H9 (cell line): ENCODE measurements at places on chromosomes 2 and 18. TPM values are rescaled to one million over a fixed set of nuclear protein-coding genes. Genes with fewer than 3 reads are reported as not detected.
A peak's percentile ranks its signal among the peaks of the same experiment; 100 is the strongest.

DNA sequence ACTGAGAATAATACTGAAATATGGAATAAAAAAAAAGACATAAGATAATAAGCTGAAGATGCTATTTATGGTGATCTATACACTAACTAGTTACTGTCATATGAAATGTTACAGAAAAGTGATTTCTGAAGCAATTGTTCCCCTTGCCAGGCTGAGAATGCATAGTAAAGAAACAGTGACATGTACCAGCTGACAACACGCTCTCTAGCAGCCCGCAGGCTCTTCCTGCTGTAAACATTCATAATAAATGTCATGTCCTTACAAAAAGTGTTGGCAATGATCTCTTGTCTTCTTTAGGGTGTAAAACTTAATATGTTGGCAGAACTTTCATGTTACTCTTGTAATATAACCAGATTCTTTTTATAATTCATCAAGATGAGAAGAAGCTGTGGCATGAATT, 1171.3 kb downstream of the DSC3 start:
- no peak overlapping the region for H3K27ac ChIP-seq
- H3K27me3 ChIP-seq: no peaks in the 10 kb centered on the region
- no peaks in the 10 kb centered on the region; the same call in 2 of the 3 replicates for H3K36me3 ChIP-seq
- H3K4me3 ChIP-seq: no peak overlapping the region

DNA sequence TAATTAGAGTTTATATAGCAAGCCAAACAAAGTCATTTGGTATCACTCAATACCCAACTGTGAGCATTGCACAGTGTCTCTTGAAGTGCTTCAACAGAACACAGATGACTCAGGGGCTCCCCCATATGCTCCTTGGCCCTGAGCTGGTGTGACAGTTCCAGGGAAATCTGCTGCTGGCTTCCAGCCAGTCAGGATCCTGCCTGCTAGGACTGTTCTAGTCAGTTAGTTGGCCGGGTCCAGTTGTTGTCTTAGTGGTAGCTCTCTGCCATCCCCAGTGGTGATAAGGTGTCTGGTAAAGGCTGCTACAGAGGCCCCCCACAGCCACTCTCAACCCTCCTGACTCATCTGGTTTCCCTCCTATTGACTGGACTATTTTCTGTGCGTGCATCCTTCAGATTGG, 100.3 kb downstream of the IRS1 start:
- no peak overlapping the region for H3K27ac ChIP-seq
- no peaks in the 10 kb centered on the region for H3K36me3 ChIP-seq
- H3K27me3 ChIP-seq: no peaks in the 10 kb centered on the region
- H3K4me3 ChIP-seq: no peak overlapping the region
- DNase-seq: no peak

DNA sequence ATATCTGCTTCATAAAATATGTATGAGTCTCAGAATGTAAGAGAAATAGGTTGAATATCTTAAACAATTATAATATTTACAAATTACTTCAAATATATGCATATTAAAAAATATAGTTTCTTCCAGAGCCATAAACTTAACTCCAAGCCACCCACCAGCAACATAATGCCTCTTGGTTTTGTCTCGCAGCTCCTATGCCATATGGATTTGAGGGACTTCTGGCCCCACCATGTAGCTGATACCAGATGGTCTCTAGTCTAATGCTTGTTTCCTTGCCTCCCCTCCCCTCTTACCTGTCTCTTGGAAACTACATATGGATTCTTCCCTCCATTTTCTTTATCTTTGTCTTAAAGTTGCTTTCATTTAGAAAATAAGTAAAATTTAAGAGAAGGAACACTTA, 114.3 kb downstream of the GCA start:
- H3K4me3 ChIP-seq: no peak overlapping the region
- no peaks in the 10 kb centered on the region for H3K27me3 ChIP-seq
- no peaks in the 10 kb centered on the region for H3K36me3 ChIP-seq
- DNase-seq: no peak
- H3K27ac ChIP-seq: no peak overlapping the region

Gene ZNF892
- total RNA-seq: 13.2 and 13.3 TPM in 2 replicates

Gene MALL
- total RNA-seq: 5.0 and 5.5 TPM in 2 replicates

GRCh38 chr2:102060792-102061191, 69.0 kb downstream of the IL1R2 start:
- H3K27ac ChIP-seq: no peak overlapping the region
- no peaks in the 10 kb centered on the region for H3K4me1 ChIP-seq
- no peak overlapping the region for H3K4me3 ChIP-seq

GRCh38 chr18:33557706-33558105, 20.3 kb upstream of the ASXL3 start:
- H3K4me1 ChIP-seq: no peaks in the 10 kb centered on the region
- H3K36me3 ChIP-seq: no peaks in the 10 kb centered on the region
- no peaks in the 10 kb centered on the region for H3K27me3 ChIP-seq
- no peak for DNase-seq
- H3K4me3 ChIP-seq: no peak overlapping the region
- H3K27ac ChIP-seq: no peak overlapping the region

DNA sequence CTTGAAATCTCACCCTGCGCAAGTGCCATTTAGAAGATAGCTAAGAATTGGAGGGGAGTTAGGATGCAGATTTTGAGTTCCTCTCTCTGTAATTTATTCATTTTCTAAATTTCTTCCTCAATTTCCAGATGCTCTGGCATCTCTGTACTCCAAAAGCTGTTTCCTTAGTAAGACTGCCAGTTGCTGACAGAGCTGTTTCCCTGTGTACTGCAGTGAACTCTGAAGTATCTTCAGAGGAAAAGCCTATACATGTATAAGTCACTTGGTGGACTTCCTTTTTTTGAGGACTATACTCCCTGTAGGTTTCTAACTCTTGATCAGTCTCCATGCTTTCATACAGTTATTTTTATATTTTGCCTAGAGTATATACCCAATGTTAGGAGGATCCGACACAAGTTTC, 1.5 kb upstream of the RESP18 start:
- no peak overlapping the region for H3K27ac ChIP-seq
- H3K27me3 ChIP-seq: peaks cover 23% of the 10 kb centered on the region; the same call in 1 of the 2 replicates
- no peak overlapping the region for H3K4me3 ChIP-seq
- DNase-seq: no peak
- no peaks in the 10 kb centered on the region for H3K4me1 ChIP-seq
- peaks cover 1% of the 10 kb centered on the region; the same call in 1 of the 3 replicates for H3K36me3 ChIP-seq

Gene LRRTM1
- 1.1 and 1.2 TPM in 2 replicates for total RNA-seq

DNA sequence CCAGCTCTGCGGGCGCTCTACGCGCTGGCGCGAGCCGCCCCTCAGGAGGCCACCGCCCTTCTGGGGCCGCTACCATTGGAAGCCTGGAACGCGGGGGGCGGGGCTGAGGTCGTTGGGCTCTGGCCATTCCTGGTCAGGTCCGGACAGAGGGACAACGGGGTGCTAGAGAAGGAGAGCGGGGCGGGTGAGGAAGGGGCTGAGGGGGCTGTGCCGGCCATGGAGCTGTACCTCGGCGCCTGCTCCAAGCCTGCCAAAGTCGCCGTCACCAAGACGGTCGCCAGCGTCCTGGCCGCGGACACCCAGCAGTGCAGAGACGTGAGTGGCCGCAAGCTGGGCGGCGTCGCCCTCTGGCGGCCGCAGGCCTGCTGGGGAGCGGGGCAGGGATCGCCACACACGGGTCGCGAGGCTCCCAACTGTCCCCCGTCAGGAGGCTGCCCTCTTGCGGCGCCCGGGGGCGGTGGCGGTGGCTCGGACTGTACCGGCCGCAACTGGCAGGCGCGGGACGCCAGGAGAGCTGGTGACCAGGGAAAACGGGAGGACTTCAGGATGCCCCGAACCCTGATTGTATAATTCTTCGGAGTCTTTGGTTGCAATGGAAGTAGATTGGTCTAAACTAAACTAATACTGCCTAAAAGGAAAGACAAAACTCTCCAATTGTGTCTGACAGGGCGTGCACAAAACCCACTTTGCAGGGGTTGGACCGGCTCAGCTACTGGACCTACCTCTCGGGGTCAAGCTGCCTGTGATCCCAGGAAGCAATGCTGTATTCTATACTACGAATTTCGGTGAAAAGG, at the start of gene FSIP2:
Gene FSIP2, plus strand, starts transcription at position 126 of the 794 bp plus-strand sequence. Its CDS starts 91 bp downstream, at position 217.
- DNase-seq: peak; percentile 96
- no peaks in the 10 kb centered on the region for H3K27me3 ChIP-seq
- no peaks in the 10 kb centered on the region for H3K36me3 ChIP-seq
- H3K4me1 ChIP-seq: 0 out of 2 replicates have a peak, but pooled peaks cover 3% of the 10 kb centered on the region

GRCh38 chr2:1553671-1554295, 140.5 kb downstream of the TPO start:
- H3K27me3 ChIP-seq: no peaks in the 10 kb centered on the region; the same call in 1 of the 2 replicates
- no peak for DNase-seq
- no peaks in the 10 kb centered on the region for H3K36me3 ChIP-seq
- H3K27ac ChIP-seq: no peak overlapping the region
- H3K4me1 ChIP-seq: no peaks in the 10 kb centered on the region
- no peak overlapping the region for H3K4me3 ChIP-seq

GRCh38 chr18:58257461-58257860, 213.4 kb downstream of the NEDD4L start:
- H3K27me3 ChIP-seq: no peaks in the 10 kb centered on the region
- no peak overlapping the region for H3K27ac ChIP-seq
- peaks cover 7% of the 10 kb centered on the region; the same call in 1 of the 2 replicates for H3K4me1 ChIP-seq

DNA sequence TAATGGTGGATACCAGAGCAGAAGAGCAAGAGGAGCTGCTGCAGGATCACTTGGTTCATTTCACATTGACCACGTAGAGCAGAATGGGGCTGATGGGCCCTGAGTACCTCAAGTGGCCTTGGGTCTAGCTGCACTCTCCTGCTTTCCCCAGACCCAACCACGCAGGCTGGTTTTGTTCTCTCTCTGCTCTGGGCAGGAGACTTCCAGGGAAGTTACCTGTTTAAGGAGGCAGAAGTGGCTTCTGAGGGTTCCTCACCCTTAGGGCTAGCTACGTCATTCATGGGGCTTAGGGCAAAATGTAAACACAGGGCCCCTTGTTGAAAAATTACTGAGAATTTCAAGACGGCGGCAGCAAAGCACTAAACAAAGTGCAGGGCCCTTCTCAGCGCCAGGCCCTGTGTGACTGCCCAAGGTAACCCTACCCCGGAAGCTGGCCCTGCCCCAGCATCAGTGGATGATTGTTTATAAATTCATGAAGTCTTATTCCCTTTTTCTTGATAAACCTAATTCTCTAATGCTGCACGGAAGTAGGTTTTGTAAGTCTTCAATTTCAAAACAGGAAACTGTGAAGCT, 75.9 kb downstream of the TMEM182 start:
- no peak overlapping the region for H3K4me3 ChIP-seq
- no peaks in the 10 kb centered on the region for H3K36me3 ChIP-seq
- no peak overlapping the region for H3K27ac ChIP-seq
- H3K27me3 ChIP-seq: no peaks in the 10 kb centered on the region
- DNase-seq: no peak
- no peaks in the 10 kb centered on the region for H3K4me1 ChIP-seq

Gene VSNL1
- total RNA-seq: 9.2 and 9.9 TPM in 2 replicates

Gene PARD6G
- 11.2 and 12.0 TPM in 2 replicates for total RNA-seq

DNA sequence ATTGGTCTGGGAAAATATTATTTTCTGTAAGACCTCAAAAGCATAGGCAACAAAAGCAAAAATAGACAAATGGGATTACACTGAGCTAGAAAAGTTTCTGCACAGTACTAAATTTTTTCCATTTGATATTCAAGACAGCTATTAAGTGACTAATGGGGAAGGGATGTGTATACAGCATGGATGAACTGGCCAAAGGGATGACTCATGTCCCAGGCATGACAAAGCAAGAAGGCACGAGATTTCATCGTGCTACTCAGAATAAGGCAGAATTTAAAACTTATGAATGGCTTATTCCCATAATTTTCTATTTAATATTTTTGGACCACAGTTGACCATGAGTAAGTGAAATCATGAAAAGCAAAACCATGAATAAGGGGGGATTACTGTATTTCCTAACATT, 1250.1 kb upstream of the GYPC start:
- no peaks in the 10 kb centered on the region; the same call in 1 of the 2 replicates for H3K4me1 ChIP-seq
- H3K27me3 ChIP-seq: no peaks in the 10 kb centered on the region
- DNase-seq: no peak
- no peak overlapping the region for H3K27ac ChIP-seq

DNA sequence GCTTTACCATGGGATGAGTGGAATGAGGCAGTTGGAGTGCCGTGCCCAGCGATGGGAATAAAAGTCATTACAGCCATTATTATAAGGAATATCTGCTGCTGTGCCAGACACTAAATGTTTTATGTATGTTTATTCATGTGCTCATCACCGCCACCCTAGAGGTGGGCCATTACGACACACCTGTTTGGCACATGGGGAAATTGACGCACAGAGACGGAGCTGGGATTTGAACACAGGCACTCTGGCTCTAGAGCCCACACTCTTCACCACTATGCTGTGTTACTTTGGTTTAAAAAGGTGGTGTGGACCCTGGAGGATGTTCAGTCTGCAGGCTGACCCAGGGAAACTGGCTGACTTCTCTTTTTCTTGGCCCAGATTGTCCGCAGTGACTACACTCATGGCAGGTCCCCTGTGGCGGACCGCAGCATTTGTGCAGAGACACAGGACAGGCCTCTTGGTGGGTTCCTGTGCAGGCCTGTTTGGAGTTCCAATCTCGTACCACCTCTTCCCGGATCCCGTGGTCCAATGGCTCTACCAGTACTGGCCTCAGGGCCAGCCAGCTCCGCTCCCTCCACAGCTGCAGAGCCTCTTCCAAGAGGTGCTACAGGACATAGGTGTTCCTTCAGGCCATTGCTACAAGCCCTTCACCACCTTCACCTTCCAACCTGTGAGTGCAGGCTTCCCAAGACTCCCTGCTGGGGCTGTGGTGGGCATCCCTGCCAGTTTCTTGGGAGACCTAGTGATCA, 1.6 kb downstream of the TMEM177 start:
- H3K4me1 ChIP-seq: peaks cover 4% of the 10 kb centered on the region
- H3K4me3 ChIP-seq: peak overlapping the region; percentile 90
- H3K27me3 ChIP-seq: no peaks in the 10 kb centered on the region
- DNase-seq: no peak

Gene CNGA3
- not detected in 2 replicates for total RNA-seq

DNA sequence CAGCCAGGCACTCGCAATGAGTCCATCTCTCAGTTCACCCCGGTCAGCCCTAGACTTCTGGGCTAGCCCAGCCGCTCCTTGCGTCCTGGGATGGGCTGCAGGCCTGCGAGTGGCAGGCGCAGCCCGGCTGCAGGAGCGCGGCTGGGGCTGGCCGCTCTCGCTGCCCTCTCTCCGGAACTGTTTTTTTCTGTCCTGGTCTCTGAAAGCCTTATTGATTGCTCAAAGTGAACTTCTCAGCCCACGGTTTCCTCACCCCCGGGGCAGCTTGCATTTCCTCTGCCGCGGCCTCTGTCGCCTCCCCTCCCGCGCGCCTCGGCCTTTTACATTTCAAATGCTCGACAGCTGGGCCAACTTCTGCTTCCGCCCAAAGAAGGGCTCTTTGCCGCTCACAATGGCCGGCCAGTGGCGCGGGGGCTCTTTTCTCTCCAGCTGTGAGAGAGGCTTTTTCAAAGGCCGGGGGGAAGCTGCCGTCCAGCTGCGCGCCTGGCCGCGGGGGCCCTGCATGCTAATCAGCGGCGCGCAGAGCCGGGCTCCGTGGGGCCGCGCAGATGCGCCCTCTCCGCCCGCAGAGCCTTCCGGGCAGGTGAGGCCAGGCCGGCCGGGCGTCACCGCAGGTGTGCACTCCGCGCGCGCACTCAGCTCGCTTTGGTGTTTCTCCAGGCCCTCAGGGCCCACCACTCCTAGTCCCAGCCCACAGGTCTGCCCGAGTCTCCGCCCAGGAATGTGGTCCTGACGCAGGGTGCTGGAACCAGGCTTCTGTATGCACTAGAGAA, 513.8 kb downstream of the RNF144A start:
- DNase-seq: peak; percentile 95
- H3K27me3 ChIP-seq: no peaks in the 10 kb centered on the region
- H3K27ac ChIP-seq: peak overlapping the region; percentile 63
- no peak overlapping the region for H3K4me3 ChIP-seq
- peaks cover 9% of the 10 kb centered on the region; the same call in 1 of the 2 replicates for H3K4me1 ChIP-seq
- peaks cover 12% of the 10 kb centered on the region for H3K36me3 ChIP-seq
